ENCODE measurements at places on chromosomes 3 and 15.

DNA sequence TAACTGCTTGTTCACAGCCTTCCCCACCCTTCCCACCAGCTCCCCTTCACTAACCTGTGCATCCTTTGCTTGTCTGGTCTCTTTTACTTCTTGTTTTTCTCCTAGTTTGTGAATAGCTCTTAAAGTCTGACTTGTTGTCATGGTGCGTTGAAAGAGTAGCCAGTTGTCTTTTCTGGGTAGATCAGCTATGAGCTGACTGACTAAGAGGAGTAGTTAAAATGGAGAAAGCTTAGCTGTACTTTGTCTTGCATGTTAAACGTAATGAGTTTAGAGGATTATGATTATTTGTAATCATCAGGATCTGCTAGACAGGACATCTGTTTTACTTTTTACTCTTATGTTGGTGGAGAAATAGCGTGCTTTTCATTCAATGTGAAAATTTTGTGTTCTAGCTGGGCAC, 35.9 kb downstream of the ATP2C1 start:
- DNase-seq = no peak

DNA sequence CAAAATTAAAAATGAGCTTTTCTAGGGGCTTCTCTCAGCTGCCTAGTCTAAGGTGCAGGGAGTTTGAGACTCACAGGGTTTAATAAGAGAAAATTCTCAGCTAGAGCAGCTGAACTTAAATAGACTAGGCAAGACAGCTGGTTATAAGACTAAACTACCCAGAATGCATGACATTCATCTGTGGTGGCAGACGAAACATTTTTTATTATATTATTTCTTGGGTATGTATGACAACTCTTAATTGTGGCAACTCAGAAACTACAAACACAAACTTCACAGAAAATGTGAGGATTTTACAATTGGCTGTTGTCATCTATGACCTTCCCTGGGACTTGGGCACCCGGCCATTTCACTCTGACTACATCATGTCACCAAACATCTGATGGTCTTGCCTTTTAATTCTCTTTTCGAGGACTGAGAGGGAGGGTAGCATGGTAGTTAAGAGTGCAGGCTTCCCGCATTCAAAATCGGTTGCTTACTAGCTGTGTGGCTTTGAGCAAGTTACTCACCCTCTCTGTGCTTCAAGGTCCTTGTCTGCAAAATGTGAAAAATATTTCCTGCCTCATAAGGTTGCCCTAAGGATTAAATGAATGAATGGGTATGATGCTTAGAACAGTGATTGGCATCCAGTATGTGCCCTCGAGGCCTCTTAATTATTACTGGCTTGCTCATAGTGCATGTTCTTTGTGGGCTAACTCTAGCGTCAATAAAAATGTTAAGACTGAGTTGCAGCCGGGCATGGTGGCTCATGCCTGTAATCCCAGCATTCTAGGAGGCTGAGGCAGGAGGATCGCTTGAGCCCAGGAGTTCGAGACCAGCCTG, 984 bp downstream of the CCR5 start:
- no peak for DNase-seq

GRCh38 chr3:136928240-136928639, 29.5 kb upstream of the IL20RB start:
- DNase-seq = no peak

- no peak for DNase-seq
Observed at GRCh38 chr3:185583925-185584324, 2.2 kb upstream of the SENP2 start.

DNA sequence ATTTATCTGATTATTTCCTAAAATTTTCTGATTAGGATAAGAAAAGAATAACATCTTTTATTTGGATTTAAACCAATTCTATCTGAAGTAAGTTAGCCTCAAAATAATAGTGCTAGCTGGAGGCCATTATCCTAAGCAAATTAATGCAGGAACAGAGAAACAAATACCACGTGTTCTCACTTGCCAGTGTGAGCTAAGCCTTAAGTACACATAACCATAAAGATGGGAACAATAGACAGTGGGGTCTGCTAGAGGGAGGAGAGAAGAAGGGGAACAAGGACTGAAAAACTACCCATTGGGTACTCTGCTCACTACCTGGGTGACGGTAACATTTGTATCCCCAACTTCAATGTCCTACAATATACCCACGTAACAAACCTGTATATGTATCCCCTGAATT, 31.3 kb upstream of the LYSMD4 start:
- no peak for DNase-seq

DNA sequence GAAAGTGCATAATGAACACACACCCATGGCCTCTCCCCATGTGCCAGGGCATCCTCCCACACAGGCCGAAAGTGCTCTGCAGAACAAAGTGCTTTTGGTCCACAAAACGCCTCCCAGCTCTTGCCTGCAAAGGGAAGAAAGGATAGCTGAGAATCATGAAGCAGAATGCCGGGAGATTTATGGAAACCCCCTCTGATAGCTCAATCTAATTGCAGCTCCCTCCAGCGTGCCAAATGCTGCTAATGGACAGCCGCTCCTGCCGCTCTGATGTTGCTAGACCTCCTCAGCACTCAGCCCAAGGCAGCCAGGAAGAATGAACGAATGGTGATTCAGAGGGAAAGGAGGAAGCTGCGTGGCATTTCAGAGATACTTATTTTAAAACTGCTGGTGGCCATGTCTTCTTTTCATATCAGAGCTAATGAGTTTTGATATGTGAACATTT, 145.3 kb downstream of the TJP1 start:
- DNase-seq = no peak

DNA sequence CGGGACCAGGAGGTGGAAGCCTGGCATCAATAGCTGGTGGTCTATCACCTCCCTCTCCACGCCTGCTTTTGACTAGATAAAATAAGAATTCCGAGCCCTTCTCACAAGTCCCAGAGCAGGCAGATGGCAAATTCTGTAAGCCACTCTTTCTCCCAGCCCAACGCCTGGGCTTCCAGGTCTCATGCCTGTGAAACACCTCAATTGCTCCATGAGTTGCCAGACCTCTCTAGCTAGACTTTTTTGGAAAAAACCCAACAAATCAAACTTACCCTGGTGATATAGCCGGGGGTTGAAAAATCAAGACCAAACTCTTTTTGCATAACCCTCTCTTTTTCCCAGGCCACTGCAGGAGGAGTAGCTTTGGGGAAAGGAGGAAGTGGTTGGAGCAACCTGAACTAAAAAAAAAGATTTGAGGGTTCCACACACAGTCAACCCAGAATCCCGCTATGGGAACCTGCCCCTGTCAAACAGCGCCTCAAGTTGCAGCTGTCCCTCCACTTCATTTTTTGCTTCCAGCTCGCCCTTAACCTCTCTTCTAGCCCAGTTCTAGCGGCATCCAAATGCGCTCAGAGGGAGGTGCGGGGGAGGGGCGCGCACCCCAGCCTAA, 7.0 kb downstream of the BHLHE40 start:
- DNase-seq = no peak

DNA sequence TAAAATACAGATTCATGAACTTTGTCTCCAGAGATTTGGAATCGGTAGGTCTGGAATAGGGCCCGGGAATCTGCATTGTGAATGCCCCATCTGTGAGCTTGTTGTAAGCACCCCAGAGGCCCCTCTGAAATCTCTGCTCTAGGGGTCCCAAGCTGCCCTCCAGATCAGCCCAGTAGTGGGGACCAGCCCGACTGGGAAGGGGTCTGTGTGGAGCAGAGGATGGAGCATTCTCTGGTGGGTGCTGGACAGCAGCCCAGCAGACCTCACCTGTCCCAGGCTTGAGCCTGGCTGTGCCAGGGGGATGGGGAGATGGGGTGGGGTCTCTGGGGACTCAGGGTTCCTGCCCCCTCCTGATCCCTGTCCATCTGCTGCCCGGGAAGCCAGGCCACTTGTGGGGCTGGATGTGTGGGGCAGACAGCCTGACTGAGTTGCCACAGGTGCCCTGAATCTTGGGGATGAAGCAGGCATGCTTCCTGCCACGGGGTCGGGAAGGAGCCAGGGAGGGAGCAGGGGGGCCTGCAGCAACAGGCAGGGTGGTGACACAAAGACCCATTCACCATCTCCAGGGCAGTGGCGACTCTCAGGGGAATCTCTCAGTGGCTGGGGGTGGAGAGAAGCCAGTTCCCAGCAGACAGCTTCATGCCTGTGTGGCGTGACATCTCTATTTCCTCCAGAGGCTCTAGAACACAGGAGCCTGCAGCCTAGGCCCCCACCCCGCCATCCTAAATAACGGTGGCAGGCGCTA, 99.3 kb downstream of the WNT7A start:
- no peak for DNase-seq

- DNase-seq = no peak
Observed at GRCh38 chr3:31534065-31534425, 1.3 kb downstream of the STT3B start.

GRCh38 chr3:41768363-41768762, 193.5 kb downstream of the ULK4 start:
- no peak for DNase-seq

DNA sequence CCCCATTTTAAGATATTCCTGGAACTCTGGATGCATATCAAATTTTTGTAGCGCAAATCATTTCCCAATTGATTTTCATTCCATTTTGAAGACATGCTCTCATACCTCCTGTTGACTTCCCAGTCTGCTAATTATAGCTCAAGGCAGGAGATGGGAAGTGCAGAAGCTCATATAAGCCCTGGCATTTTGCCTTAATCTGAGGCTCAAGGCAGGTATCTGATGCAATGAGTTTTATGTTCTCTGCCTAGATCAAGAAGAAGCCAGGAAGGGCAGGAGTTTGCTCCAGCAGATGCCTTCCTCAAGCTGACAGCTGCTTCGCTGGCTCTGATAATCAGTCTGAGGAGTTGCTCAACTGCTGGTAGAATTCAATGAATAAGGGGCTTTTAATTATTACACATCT, 65.6 kb upstream of the NEDD4 start:
- DNase-seq = no peak

- DNase-seq = no peak
Observed at GRCh38 chr3:138877226-138877625, 42.5 kb upstream of the PIK3CB start.

GRCh38 chr15:56734013-56734635, 815 bp upstream of the ZNF280D start:
- DNase-seq = no peak

- DNase-seq = no peak
Observed at GRCh38 chr15:59237924-59238331, 31.3 kb downstream of the LDHAL6B start.

- DNase-seq = no peak
Observed at GRCh38 chr3:192795021-192795420, 67.7 kb upstream of the FGF12 start.

GRCh38 chr3:151660885-151661284, 72.8 kb upstream of the AADACL2 start:
- DNase-seq = no peak

GRCh38 chr3:58560771-58561311, 16.4 kb downstream of the FAM107A start:
- DNase-seq = no peak

- DNase-seq = no peak
Observed at GRCh38 chr3:178056868-178057267, 479.4 kb upstream of the KCNMB2 start.

- no peak for DNase-seq
Observed at GRCh38 chr3:97417-98258, 98.9 kb upstream of the CHL1 start.

DNA sequence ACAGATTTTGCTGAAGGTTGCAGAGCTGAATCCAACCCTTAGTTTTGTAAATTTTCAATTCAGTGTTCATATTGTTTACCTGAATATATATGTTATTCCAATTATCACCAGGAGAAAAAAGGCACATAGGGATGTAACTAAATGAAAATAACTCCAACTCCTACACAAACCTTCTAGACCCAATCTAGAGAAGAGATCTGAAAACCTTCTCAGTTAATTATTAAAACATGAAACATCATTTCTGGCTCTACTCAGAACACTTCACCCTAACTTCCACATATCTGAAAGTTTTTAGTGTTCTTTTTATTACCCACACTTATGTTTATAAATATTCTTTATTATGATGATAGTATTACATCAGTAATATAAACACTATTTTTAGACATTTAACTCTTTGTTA, 76.6 kb downstream of the LRRFIP2 start:
- DNase-seq = no peak

DNA sequence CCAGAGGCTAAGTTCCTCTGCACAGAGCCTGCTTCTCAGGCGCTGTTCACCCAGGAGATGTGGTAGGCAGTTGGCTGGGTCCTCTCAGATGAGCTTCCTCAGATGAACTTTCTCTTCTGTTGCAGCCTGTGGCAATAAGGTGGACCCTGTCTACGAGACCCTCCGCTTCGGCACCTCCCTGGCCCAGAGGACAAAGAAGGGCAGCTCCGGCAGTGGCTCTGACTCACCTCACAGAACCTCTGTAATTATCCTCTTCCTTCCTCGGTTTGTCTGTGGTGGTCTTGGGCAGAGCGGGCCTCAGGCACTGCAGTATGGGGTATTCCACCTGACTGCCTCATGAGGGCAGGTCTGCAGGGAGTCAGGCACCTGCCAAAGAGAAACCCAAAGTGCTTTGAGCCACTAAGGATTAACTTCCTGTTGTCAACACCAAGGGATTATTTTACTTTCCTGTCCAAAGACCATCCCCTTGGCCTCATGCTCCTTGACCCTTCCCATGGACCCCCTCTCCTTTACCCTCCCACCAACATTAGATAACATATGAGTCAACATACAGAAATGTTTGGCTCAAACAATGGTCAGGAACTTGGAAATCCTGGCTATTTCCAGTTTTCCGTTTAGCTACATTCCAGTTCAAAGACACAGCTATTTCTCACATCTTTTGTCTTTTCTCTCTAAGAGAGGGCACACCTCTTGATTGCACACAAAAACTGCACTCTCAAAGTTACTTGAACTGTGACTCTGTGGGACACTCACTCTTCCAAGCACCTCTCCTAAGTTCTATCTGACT, 105.9 kb downstream of the STAC start:
- DNase-seq = no peak

GRCh38 chr3:11769704-11770476, 76.8 kb downstream of the TAMM41 start:
- DNase-seq = no peak

DNA sequence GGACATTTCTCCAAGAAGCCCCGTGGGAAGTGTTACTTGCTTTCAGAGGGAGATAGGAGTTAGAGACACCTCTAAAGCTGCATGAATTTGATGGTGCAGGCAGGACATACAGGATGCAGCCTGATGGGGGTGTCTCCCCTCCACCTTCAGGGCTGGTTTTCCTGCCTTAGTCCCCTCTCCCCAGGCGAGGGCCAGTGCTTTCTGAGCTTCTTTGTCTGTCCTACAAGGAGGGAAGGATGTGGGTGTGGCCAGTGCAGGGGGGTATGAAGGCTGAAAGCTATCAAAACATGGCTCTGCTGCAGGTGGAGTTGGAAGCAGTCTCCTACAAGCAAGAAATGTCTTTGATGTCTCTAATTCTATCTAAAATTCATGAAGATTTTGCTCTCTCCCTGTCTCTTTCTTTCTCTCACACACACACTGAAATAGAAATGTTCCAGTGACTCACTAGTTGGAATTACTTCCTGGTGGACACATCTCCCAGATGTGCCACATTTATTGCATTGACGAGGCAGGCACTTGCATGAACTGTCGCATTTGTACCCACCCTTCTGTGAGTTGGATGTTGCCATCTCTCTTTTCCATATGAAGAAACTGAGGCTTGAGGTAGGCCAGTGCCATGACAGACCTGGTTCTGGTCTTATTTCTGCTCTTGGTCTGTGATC, 13.9 kb upstream of the PODXL2 start:
- DNase-seq = no peak

- no peak for DNase-seq
Observed at GRCh38 chr3:192169332-192169915, 557.9 kb downstream of the FGF12 start.

Data from activated naive CD4-positive, alpha-beta T cell (primary cell).